NCI-H69 (cell line): ENCODE measurements at places on chromosomes 2 and 18.

GRCh38 chr2:223095207-223095606 lies 43.2 kb downstream of the KCNE4 start:
- DNase-seq: no peak

DNA sequence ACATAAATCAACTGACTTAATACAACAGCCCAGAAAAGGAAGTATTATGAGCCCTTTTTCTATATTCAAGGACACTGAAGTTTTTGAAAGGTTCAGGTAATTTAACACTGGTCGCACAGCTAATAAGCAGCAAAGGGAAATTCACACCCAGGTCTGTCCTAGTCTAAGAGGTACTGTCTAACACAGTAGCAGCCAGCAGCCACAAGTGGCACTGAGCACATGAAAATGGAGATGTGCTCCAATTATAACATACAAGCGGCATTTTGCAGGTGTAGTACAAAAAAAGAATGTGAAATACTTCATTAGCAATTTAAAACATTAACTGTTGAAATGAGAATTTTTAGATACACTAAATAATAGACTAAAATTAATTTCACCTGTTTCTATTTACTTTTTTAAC lies 23.4 kb downstream of the SPRED2 start:
- DNase-seq: no peak

DNA sequence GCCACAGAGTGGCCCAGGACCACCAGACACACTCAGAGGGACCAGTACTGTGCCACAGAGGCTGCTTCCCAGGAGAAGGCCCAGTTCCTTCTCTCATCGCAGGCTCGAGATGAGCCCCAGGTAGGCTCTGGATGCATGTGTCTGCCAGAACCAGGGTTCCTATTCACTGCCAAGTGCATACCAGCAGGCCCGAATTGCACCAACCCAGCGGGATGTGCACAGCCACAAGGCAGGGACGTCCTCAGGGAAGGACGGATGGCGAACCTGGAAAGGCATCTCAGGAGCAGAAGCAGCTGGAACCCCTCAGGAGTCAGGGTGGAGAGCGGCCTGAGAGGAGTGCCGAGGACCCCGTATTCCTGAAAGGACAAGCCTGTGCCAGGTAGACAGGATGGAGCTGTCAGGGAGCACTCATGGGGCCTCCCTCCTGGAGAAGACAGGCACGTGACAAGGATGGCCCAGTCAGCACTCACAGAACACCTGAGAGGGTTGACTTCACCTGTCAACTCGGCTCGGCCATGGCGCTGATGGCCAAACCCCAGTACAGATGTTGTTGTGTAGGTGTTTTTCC lies 73.7 kb downstream of the PTGR3 start:
- DNase-seq: no peak

DNA sequence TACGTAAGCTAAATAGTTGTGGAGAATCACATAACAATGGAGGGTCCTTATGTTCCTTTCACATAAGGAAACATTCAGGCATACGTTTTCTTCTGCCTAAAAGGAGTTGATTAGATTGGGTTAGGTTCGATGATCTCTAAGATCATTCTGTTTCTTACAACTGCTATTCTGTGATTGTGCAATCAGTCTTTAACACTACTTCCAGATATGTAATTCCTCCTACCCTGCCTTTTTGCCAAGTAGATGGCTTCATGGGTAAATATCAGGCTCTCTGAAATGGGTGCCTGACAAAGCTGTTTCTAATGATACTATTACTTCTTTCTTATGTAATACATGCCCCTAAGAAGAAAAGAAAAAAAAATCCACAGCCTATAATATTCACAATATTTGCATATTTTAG lies 321.5 kb downstream of the XIRP2 start:
- DNase-seq: no peak

- DNase-seq: no peak
Observed at GRCh38 chr2:120631724-120632123, 103.9 kb upstream of the GLI2 start.

DNA sequence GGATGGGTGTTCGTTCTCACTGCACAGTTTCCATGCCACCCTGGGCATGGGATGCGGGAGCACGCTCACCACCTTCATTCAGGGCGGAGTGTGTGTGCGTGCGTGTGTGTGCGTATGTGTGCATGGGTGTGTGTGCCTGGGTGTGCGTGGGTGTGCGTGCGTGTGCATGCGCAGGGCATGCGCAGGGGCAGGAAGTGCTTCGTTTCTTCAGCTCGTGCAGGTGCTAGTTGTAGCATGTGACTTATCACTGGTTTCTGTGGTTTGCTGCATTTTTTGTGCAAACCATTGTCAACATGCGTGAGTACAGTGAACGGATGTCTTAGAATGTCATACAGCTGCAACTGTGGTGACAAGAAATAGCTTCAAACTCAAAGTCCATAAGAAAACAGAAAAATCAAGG lies 179.5 kb downstream of the PTGR3 start:
- no peak for DNase-seq

DNA sequence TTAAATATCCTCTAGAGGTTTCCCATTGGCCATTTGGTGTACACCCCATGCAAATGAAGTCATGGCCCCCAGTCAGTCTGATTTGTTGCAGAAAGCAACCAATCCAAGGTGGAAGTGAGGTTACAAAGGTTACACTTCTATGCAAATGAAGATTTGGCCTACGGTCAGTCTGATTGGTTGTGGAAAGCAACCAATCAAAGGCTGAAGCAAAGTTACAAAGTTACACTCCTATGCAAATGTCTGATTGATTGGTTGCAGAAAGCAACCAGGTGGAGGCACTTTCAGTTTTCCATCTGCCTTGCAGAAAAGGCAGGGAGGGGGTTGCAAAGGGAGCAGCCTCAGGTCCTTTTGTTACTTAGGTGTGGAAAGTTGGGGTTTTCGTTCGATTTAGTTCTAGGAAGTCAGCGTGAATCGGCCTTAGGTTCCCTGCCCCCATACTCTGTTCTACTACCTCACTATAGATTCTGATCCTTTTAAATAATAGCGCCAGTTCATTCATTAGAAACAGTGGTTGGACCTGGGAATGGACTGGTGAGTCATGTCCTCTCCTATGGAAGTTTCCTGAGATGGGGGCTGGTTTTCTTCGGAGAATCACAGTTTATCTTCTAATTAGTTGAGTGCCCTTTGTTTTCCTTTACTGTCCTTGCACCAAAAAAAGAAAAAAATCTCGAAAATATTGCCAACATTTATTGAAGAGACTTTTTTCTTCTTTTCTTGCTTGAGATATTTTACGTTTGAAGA lies 279.5 kb downstream of the AGAP1 start:
- no peak for DNase-seq

DNA sequence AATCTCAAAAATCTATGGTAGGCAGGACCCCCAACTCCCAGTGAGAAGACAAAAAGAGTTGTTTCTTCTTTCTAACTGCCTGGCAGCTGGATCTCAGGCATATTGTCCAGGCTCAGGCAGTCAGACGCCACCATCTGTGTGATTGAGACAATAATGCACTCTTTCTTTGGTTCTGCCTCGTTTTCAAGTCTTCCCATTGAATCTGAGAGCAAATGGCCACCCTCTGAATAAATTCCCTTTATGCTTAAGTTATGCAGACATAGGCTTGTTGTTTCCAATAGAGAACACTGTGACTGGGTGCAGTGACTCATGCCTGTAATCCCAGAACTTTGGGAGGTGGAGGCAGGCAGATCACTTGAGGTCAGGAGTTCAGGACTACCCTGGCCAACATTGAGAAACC lies 15.3 kb upstream of the CD207 start:
- no peak for DNase-seq

DNA sequence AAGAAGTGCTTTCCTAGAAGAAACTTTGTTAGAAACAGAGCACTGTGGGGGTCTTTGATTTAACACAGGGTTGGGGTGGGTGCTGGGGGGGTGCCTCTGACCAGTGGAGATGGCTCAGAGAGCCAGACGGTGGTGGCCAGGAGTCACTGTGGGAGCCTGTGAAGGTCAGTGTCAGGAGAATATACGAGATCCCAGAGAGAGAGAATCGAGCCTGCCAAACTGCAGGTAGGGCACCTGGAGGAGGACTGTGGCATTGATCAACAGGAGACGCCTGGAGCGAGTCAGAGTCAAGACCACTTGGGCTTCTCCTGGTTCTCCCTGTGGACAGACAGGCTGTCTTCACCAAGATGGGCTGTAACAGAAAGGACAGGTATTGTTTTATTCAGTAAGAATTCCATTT lies 136.5 kb upstream of the TWIST2 start:
- DNase-seq: no peak

GRCh38 chr2:171307560-171307959 lies 126.2 kb downstream of the METTL8 start:
- no peak for DNase-seq

DNA sequence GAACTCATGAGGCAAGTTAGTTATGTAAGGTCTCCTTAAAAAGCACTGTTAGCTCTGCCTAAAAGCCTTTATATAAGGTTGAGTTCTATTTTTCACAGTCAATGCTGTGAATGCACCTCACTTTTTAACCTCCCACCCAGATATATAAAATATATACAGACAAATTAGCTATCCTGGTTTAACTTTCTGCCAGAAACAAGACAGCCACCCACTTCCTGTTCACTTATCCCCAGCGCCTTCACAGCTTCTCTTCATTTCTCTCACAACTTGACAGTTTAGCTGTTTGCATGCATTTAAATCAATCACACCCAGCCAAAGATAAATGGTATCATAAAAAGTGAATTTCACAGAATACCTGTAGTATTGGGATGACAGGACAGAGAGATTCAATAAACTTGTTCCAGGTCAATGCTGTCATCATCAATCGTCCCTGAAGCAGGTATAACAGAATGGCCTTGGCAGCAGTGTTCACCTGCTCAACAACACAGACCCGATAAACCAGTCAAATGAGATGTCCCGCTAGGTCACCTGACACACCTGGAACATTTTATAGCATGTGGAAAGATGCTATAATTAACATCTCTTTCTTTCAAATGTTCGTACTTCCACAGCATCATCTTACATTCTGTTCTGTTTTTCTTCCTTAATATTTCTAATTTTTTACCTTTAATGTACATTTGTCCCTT lies 55.7 kb downstream of the RTTN start:
- no peak for DNase-seq

DNA sequence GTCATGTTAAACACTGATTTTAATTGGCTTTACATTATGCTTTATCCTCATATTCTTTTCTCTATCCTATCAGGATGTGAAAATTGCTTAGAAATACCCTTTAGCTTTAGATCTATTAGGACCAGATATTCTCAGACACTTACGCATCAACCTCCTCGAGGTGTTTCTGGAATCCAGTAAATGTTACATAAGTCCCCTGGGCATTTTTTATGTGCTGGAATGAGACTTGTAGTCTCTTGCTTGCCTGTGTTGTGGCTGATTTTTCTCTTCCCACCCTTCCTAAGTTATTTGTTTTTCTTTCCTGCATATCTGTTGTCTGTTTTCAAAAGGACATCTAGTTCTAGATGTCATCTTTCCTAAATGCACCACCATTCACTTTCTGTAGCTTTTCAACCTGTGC lies 197.1 kb downstream of the CCDC85A start:
- no peak for DNase-seq
